ENCODE measurements at places on chromosomes 6 and 20. TPM values are rescaled to one million over a fixed set of nuclear protein-coding genes. Genes with fewer than 3 reads are reported as not detected.
A peak's percentile ranks its signal among the peaks of the same experiment; 100 is the strongest.

DNA sequence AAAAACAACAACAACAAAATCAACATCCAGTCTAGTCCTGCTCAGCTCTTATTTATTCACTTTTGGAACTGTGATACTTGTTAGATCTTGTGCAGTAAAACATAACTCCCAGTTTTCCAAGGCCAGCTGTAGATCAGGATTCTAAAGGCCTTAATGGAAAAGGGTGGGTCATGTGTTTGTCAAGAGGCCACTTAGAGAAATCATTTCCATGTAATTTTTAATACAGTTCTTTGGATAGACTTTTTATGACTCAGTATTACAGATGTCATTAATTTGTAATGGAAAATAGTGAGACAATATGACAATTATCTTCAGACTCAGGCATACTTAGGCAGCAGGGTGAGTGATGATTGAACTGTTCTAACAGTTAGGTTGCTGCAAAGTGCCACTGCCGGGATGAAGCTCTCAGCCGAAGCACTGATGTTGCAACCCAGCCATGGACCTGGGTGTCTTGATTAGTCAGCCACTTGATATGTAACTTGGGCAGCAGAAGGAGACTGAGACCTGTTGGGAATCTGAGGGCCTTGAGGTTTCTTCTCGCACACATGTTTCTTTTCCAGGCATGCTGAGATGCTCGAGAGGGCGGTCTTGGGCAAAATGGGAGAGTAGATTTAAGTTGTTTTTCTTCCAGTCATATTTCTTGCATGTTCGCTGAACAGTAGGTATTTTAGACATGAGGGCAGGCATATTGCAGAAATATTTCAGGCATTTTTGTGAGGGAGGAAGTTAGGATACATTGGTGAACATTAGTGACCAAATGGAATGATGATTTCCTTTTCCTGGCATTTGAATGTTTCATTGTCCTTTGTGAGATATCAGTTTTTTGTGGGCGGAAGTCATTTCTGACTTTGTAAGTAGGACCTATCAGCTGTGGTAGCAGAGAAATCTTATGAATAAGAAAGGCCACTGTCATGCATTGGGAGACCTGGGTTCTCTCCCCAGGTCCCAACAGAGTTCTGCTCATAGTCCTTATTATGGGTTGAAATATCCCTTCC lies 52.3 kb downstream of the SLX4IP start:
- DNase-seq: peak; percentile 19

DNA sequence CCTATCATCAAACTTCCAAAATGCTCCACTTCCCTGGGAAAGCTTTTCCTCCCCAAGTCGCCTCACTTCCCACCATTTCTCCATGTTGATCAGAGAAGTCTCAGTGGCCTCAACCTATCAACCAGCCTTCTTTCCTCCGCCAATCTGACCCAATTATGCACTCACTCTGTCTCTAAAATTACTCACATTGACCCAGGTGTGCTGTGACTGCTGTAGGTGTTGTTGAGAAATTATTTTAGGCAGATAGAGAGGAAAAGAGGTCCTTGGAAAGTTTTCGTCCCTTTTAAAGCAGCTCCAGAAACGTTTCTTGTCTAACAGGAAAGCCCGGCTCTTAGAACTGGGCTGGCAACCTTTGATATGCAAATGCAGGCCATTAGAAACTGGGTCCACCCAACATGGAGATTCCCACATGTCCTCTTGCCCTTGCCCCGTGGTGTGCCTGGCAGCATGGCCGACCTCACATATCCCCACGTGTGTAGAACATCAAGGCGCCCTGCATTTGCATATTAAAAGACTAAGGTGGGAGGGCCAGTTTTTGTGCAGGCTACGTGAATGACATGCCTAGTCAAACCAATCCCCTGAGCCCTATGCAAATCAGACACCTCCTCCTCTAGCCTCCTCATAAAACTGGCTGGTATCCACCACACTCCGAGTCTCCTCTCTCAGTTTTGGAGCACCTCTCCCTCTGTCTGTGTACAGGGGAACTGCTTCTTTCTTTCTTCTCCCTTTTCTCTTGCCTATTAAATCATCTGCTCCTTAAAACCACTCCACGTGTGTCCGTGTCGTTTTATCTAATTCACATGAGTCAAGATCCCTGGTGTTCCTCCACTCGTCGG lies 12.9 kb downstream of the IPCEF1 start:
- peak; percentile 81 for DNase-seq

GRCh38 chr20:54127855-54128574 lies 45.8 kb downstream of the CYP24A1 start:
- no peak for DNase-seq

DNA sequence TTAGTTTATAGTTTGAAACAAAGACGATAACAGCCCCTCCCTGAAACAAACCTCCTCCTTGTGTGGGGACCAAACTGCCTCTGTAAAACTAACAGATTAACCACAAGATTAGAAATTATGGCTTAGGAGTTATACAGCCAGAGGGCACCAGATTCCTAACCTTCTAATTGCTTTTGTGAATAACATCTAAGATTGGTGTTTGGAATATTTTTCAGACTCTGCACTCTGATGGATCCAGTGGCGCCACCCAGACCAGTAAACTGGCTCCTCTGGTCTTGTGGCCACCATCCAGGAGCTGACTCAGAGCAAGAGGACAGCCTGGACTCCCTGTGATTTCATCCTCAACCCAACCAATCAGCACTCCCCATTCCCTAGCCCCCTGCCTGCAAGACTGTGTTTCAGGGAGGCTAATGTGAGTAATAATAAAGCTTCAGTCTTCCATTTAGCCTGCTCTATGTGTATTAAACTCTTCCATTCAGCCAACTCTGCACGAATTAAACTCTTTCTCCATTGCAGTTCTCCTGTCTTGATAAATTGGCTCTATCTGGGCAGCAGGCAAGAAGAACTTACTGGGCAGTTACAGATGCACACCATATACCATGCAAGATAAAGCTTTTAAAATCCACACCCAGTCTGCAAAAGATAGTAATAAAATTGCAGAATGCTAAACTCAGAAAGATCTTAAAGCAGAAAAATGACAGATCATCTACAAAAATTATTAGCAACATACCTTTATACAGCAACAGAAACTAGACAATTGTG lies 58.5 kb upstream of the SLC22A16 start:
- no peak for DNase-seq

DNA sequence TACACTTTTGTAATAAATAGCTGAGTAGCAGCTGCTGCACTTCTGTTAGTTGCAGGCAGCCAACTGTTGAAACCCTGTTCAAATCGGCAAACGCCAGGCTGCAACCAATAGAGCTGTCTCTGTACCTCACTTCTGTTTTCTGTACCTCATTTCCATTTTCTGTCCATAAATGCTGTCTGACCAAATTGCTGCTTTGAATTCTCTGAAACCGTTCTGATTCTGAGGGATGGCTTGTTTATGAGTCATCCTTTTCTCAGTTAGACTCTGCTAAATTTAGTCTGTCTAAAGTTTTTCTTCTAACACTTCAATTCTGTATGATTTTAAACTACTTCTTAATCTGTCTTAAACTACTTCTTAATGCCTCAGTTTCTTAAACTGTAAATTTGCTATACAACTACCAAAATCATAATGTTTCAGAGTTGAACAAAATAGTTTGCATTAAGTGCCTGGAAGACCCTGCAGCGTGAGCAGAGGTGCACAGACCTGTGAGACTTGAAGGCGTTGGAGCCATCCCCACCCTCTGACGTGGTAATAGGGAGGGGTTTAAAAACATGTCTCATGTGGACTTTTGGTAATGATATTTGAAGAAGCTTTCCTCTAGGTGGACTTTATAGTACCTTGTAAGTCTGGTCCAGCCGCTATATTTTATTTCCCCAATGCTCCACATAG lies 9.6 kb downstream of the BTNL2 start:
- no peak for DNase-seq

Gene CD40
- total RNA-seq: not detected

Gene PAK5
- total RNA-seq: under 0.01 TPM

Gene TOX2
- total RNA-seq: 7.0 TPM

- peak; percentile 45 for DNase-seq
These were observed 56.4 kb downstream of the B4GALT5 start for GRCh38 chr20:49657118-49657901.

Gene TMEM14B
- total RNA-seq: 74.1 TPM

DNA sequence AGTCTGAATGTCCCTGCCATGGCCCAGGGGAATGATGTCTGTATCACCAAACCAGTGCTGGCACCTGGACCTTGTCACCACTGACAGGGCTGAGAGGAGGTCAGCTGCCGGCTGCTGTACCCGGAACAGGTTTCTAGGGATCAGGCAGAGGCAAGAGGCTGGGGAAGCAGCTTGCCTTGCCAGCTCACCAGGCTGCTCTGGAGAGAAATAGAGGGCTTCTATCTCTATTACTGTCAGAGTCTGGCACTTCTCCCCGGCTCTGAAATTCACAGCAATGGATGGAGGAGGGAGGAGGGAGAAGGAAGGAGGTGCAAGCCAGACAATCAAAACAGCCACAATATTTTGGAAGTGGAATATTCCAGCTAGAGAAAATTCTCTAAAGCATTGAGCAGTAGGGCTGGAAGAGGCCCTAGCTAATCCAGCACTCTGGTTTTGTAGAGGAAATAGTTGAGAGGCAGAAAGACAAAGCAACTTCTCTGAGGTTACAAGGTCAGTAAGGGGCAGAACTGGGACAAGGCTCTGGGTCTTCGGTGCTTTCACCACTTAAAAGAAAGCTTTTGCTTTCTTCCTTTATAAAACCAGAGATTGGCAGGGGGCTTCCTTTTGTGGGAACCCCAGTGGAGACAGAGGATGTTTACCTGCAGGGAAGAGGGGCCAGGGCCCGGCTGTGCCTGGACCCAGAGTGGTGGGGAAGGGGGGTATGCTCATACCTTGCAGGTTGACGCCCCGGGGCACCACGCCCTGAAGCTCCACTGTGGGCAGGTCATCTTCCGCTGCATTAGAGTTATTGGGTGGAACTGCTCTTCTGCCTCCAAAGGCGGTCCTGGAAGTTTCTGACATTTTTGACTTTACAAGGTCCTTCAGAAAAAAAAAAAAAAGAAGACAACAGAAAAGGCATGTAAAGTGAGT lies 2.4 kb downstream of the F13A1 start:
- DNase-seq: no peak

DNA sequence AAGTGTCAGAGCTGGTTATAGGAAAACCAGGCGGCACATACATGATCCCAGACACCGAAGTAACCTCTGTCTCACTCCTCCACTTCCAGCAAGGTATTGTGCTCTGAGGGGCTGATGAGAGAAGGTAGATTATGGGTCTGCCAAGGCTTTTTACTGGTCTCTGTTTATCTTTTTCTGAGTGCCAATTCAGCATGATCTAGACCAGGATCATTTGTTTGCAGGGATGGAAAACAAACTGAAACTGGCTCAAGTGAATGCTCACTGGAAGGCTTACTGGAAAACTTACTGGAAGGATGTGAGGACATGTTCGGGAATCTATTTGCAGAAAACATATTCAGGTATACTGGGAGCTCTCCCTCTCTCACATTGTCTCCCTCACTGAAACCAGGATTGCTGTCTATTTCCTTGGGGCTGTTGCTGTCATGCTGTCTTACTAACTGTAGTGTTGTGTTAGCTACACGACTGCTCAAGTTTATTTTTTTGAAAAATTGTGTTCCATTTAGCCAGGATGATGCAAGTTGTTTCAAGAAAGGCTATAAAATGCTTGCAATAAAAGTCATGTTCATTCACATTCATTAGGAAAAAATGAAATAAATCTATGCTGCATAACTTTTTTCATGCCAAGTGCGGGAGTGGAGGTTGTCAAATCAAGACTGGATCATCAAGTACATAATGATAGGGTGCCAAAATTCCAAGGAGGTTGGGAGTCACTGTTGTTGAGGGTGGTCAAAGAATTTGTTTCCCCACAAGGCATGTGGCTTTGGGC lies 37.0 kb downstream of the KLHL31 start:
- no peak for DNase-seq

DNA sequence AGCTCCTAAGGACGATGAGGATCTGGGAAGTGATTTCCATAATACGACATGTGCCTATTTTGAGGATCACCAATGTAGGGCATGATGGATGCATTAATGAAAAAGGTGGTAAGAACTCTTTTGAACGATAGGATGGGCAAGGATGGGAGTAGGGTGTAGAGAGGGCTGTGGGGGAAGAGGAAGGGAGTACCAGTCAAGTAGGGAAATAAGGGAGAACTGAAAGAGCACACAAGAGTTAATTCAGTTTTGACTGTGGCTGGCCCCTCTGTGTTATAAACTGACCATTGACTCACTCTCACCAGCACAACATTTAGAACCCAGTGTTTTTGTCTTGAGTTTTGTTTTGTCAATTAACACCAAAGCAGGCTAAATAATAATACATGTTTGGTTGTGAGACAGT lies 33.0 kb downstream of the SLC35D3 start:
- no peak for DNase-seq

DNA sequence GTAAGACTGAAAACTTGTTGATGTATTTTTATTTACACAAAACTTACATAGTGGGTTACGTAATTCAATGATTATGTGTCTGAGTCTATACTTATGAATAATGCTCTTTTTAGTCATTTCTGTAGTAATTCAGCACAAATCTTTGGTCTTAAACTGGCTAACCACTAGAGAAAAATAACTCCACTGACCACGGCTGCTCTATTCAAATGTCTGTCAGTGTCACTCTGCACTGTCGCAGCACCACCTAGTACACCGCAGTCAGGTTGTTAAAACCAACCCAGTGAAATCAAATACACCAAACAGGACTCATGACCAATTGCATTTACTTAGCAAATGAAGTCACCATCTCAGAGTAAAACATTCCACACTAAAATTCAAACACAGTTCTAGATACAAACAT lies 93.5 kb upstream of the CCDC28A start:
- peak; percentile 65 for DNase-seq

Gene ZC2HC1B
- 1.8 TPM for total RNA-seq

GRCh38 chr6:160253714-160254113 lies 4.9 kb downstream of the SLC22A2 start:
- no peak for DNase-seq
